ENCODE measurements at places on chromosomes 7 and 10.

- no peak for DNase-seq
Measured at GRCh38 chr10:104256335-104256961, 1.8 kb downstream of the GSTO1 start.

- DNase-seq = no peak
Measured at GRCh38 chr10:132456881-132457280, 59.9 kb downstream of the PWWP2B start.

DNA sequence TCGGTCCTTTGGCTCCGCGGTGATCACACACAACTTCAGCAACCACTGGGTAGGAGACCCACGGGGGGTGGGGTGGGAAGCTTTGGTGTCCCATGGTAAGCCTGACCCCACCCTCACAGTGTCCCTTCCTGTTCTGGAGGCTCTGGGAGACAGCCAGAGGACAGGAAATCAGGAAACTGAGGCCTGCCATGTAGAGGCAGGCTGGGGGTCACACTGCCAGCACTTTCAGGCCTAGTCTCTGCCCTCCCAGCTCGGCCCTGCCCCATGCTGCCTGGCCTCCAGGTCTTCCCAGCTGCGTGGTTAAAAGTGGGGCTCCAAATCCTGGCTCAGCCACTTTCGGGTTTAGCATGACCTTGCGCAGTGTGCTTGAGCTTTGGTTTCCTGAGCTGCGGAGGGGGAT lies 10.9 kb downstream of the AQP1 start:
- no peak for DNase-seq

GRCh38 chr7:55553024-55553345 lies 19.3 kb downstream of the VOPP1 start:
- no peak for DNase-seq

DNA sequence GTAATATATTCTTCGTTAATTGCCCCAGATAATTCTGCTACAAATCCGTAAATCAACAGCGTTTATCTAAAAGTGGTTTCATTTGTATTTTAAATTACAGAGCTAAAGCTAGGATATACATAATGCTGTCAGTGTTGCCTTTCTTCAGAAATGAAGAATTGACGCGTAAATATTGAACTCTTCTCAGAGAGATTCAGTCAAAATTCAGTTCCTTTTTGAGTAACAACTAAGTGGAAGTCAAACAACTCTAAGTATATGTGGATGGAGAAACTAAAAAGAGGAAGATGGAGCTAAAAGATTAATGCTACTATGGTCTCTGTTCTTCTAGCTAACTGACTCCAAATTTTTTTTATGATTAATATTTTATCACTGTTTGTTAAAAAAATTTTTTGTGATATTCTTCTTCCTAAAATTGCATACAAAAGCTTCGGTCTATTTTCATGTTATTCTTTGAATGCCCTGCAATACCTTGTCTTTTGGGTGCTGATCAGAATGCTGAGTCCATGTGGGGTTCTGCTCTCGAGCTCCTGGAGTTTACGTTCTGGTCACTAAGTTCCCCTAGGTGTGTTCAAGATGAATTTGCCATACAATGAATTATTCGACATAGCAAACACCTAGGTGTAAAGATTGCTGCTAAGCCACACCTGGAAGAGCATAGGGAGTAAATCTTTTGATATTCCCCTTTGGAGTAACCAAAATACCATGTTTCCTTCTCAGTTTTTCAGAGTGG lies 20.7 kb downstream of the MDFIC start:
- DNase-seq = peak; percentile 64

DNA sequence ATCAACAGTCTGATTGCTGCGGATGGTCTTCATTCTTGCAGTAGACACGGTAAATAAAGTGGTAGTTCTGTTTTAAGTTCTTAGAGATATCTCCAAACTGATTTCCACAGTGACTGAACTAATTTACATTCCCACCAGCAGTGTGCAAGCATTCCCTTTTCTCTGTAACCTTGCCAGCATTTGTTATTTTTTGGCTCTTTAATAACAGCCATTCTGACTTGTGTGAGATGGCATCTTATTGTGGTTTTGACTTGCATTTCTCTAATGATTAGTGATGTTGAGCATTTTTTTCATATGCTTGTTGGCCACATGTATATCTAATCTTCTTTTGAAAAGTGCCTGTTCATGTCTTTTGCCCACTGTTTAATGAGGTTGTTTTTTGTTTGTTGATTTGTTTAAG lies 30.2 kb upstream of the CXCL12 start:
- no peak for DNase-seq

GRCh38 chr7:1725199-1725690 lies 55.2 kb downstream of the ELFN1 start:
- DNase-seq = no peak

- peak; percentile 15 for DNase-seq
Measured at GRCh38 chr7:99559175-99559915, 903 bp downstream of the ZNF655 start.

DNA sequence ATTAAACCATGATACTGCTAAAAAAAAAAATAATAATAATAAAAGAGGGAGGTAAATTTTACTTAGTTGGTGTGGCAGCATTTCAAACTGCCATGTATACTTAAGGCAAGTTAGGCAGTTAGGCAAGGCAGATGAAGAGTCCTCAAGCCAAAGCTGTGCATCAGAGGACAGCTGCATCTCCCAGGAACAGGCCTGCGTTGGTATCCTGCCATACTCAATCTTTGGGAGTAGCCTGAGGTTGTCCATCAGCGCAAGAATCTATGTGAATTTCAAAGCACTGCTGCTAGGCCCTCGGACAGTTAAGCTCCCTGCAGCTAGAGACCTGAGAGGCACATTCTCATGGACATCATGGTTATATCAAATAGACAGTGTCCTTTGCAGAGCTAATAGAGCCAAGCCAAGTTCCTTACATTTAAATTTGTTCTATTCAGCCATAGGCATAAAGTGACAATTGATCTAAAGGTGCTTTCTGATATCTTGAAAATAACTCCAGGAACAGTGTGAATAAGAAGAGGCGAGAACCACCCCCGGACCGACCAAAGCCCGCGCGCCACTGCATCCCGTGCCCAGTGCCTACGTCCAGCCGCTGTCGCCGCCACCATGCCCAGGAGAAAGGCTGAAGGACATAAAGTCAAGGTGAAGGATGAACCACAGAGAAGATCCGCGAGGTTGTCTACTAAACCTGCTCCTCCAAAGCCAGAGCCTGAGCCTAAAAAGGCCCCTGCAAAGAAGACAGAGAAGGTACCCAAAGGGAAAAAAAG lies 310.6 kb downstream of the SEMA3D start:
- no peak for DNase-seq

DNA sequence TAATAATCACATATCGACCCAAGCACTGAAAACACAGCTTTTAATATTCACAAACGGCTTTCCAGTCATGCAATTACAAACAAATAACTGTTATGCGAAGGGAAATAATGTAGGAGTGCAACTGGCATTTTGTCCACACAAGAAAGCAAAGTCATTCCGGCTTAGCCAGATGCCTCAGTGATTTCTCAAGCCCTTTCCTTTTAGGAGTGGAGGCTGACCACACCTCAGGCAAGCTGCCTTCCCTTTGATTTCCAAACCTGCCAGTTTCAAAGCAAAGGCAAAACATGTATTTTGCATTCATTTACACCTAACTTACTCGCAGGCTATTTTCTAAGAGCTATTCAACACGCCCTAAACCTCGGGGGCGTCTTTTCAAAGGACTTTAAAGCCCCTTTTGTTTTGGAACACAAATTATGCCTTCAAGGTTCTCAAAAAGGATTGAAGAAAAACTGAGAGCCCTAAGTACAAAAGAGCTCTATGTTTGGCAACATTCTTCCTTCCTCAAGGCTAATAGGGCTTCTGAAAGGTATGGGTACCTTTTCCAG lies 109.6 kb downstream of the CPXM2 start:
- DNase-seq = no peak

DNA sequence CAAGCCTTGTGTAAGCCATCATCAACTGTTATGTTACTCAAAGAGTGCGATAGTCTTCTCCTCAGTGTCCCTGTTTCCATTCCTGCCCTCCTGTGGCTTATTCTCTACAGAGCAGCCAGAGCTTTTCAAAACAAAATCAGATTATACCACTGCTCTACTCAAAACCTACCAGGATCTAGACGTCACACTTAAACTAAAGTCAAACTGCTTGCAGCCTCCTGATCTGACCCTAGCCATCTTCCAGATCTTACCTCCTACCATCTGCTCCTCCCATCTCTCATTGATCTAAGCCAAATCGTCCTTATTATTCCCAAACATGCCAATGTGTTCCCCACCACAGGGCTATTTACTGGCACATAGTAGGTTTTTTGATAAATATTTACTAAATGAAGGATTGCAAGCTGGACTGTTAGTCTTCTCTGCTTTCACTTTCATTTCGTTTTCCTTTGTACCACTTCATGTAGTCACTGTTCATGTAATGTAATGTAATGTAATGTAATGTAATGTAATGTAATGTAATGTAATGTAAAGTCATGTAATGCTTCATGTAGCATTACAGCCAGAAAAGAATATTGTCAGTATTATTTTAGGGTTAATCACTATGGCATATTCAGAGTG lies 116.1 kb downstream of the GPR37 start:
- no peak for DNase-seq

DNA sequence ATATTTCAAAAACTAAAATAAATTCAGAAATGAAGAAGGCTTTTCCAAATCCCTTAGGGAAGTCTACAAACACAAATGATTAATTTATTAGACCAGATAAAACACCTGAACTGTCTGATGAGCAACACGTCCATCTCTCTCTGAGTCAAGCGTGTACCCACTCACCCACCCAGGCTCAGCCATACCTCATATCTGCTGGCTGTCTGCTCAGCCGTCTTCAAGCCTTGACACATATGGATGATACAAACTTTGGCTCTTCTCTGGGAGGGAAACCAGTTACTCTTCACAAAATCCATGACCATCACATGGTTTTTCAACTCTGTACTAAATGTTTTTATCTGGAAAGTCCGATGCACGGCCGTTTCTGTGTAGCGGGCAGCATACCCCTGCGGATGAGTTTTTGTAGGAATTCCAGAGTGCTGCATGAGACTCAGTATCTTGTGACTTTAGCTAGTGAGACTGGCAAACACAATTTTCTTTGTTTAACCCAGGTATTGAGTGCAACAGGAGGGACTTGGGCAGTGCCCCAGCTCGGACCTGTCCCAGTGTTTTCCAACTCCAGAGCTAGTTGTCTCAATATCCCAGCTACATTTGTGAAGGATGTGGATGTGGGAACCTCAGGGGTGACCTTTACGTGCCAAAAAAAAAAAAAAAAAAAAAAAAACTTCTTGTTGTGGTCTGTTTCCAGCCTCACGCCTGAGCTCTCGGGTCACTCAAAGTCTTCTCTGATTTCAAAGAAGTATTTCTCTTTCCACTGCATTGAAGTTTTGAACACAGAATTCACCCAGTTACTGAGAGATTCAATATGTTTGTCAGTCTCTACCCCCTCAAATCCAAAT lies at the start of gene C10orf90:
Gene C10orf90, minus strand, starts transcription at position 638 of the 839 bp plus-strand sequence. Its CDS starts 213 bp downstream, at position 425.
- no peak for DNase-seq

GRCh38 chr10:34816085-34816496 lies 995 bp upstream of the PARD3 start:
- DNase-seq = no peak

- DNase-seq = no peak
Measured at GRCh38 chr7:87552351-87552900, 48.3 kb downstream of the ABCB1 start.

- DNase-seq = no peak
Measured at GRCh38 chr10:3193751-3194150, 21.2 kb upstream of the PITRM1 start.

DNA sequence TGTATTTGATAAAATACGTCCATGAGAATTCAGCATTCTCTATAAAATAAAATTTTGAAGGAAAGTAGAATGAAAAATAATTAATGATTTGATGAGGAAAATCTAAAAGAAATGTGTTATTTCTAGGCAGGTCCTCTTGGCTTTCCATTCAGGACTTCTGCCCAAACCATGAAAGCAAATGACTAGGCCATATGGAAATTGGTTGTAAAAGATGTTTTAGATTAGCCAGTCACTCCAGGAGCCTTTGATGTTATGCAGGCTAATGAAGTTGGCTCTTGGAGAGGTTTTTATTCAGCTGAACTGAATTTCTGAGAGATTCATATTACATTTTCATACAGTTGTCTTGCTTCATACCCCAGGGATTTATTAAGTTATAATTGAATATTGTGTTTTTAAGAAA lies 452.8 kb downstream of the SDK1 start:
- no peak for DNase-seq
